ENCODE measurements at places on chromosomes 16 and 17.

DNA sequence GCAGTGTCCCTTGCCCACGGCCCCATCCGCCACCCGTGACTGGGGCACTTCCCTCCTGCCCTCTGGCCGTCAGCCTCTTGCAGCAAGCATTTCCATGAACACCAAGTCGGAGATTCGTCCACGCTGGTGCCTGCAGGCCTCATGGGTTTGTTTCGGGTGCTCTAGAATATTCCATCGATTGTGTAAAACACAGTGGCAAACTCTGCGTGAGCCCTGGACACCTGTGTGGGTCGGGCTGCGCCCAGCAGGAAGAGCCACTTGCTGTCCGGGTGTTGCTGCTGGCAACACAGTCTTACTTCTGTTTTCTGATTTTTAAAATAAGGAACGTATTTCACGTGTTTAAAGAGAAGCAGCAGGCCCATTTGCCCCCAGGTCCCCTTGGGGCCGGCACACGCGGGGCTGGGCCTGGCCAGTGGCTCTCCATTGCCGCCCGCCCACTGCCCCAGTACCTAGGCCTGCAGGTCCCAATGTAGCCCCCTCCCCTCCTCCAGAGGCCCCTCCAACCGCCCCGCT lies 10.0 kb downstream of the CYBC1 start:
- no peak for DNase-seq

DNA sequence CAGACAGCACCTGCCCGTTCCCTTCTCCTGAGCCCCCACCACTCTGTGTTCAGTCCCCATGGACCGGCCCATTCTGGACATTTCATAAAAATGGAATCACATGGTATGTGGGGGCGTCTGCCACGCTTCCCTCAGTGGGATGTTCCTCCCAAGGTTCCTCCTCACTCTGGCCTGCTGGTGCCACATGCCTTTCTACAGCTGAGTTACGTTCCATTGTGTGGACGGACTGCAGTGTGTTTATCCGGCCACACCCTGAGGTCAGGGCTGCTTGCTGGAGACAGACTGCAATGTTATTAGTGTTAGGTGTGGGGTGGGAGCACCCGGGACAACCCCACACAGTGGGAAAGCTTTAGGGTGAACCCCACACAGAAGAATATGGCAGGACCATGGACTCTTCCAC lies 5.9 kb upstream of the AATK start:
- DNase-seq = no peak

DNA sequence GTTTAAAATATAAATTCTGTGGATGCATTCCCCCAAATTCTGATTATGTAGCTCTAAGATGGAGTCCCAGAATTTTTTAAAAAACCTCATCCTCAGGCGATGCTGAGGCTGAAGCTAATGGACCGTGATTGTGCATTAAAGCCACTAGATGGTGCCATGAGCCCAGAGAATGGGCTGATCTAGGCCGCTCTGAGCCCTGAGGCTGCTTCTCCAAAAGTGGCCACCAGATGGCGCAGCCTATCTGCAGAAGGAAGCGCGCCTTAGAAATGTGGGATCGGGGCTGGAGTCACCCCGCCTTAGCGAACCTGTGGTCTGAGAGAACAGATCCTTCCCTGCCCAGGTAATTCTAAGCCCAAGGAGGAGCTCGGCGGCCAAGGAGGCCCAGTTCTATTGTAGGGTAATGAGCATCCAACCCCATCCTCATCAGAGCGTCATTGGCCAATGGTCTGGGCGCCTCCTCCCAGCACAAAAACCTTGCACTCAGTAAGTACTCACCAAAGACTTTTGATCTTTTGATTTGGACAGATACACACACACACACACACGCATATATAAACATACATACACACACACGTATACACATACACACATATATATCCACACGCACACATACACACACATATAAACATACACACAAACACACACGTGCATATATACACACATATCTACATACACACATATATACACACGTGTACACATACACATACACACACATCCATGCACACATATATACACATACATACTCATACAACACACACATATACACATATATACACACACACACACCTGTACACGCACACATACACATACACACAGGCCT lies 13.7 kb upstream of the MMP2 start:
- DNase-seq = no peak

DNA sequence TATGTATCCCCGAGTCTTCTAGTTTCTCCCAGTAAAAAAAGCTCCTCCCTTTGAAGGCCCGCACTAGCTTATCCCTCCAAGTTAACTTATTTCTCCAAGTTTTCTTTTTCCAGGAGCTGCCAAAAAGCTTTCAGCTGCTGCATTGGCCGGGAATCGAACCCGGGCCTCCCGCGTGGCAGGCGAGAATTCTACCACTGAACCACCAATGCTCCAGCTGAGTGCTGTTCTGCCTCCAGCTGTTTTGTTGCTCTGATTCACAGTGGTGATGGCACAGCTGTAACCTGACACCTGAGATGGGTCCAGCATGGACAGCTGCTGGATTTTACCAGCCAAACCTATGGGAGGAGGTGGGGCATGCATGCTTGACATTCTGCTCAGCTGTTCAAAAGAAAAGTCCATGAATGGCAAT lies 22.1 kb downstream of the VAC14 start:
- no peak for DNase-seq

DNA sequence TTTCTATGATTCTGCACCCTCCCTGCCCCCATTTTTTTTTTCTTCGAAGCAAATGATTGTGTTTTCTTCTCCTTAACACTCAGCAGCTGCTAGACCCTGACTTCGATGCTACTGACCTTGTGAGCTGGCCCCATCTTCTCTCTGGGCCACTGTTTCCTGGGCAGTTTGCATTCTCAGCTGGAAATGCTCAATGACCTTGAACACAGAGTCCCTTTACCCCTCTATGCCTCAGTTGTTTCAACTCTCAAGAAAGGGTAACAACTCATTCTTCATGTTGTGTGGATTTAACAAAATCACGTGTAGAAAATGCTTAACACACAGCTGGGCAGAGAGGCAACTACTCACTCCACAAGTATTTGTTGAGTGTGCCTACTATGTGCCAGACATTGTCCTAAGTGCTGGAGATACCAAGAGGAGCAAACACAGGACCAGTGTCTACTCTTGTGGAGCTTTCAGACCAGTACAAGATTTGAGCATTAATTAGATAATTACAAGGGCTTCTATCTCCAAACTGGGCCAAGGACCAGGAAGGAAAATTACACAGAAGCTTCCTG lies 66.2 kb downstream of the IQCK start:
- no peak for DNase-seq

GRCh38 chr16:60206516-60206915 lies 1472.4 kb upstream of the GOT2 start:
- DNase-seq = no peak

DNA sequence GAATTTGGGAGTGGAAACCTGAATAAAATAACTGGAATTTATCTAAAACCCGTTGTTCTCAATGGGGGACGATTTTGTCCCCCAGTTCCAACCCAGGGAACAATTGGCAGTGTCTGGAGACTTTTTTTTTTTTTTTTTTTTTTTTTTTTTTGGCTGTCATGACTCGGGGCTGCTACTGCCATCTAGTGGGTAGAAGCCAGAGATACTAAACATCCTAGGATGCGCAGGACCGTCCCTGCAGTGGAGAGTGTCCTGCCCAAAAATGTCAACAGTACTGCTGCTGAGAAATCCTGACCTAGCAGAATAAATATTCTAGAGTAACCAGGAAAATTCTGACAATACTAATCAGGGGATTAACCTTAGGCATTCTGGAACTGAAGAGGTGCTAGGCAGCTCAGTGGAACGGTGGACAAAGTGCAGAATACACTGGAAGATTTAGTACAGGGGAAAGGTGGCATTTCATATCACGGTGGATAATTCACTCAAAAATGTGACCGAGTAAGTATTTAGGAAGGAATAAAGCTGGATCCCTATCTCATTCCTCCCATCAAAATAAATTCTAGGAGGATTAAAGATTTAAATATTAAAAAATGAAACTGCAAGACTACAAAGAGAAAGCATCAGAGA lies 107.6 kb downstream of the SPECC1 start:
- no peak for DNase-seq

GRCh38 chr16:20763461-20764232 lies at the start of gene ACSM3:
Gene ACSM3 (plus strand): TSS chr16:20764014. CDS start chr16:20770035, 6,021 bp downstream.
- no peak for DNase-seq

- DNase-seq = no peak
Observed at GRCh38 chr16:4313563-4314531, 2.0 kb upstream of the GLIS2 start.

DNA sequence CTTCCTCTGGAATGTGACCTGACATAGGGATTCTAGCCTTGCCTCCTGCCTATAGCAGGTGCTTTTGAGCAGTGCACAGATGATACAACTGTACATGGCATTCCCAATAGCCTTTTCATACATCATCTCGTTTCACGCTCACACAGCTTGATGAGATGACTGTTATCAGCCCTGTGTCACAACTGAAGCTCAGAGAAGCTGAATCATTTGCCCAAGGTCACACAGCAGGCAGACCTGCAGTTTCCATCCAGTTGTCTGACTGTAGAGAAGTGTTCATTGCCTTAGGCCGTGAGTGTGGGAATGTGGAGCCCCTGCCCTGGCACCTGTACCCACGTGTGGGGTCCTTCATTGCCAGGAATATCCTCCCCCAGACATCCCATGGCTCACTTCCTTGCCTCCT lies 20.1 kb downstream of the WFDC1 start:
- no peak for DNase-seq

DNA sequence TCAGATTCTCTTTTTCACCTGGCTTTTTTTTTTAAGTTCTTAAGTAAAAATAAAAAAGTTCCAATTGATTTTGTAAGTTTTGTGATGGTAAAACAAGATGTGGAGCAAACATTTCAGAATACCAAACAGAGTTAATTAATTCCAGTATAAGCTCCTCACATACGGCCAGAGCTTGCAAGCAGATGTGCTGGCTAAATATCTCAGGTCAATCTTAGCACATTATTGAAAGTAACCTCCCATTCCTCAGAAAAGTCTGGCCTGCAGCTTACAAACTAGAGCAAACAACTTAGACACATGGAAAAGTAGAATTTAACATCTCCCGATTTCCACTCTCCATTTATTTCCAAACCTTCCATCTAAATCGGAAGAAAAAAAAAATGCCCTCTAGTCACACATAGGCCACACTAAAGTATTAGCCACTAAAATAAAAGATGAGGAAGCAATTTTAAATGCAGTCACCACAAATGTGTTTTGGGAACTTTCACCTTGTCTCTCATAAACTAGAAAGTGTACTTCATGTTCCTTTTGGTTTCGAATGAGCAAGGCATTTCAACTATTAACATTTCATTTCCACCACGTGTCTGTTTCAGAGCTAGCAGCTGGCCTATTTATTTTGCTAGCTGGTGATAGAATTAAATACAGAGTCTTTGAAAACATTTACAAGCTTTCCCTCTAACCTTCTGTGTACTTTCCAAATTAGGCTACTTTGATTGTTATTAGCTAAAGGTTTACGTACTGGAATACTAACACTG lies 143.3 kb downstream of the STX8 start:
- no peak for DNase-seq

GRCh38 chr16:3020604-3021448 lies 658 bp downstream of the TNFRSF12A start:
- no peak for DNase-seq

DNA sequence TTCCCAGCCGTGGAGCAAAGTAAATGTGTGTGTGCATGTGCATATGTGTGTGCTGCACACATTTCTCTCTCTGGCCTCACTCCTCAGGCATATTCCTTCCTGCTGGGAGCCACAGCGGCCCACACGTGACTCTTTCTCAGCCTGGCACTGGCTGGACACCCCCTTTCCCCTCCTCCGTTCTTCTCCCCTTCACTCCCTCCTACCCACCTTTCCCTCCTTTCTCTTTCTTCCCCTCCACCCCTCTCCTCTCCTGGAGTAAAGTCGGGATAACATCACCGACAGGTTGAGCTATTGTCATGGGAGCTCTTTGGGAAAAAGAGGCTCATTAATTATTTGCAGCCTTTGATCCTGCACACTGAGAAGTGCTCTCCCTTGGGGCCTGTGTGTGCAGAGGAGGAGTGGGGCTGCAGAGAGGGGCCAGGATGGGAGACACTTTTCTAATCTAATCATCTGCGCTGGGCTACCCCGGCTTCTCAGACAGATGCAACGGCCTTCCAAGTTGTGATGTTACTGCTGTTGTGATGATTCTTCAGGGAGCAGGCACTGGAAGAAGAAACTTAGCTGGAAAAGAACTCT lies 126.3 kb upstream of the HSBP1 start:
- no peak for DNase-seq

- no peak for DNase-seq
Observed at GRCh38 chr17:82118815-82119380, 20.9 kb upstream of the FASN start.

GRCh38 chr17:77376795-77377709 lies 236.3 kb downstream of the SEC14L1 start:
- DNase-seq = no peak

DNA sequence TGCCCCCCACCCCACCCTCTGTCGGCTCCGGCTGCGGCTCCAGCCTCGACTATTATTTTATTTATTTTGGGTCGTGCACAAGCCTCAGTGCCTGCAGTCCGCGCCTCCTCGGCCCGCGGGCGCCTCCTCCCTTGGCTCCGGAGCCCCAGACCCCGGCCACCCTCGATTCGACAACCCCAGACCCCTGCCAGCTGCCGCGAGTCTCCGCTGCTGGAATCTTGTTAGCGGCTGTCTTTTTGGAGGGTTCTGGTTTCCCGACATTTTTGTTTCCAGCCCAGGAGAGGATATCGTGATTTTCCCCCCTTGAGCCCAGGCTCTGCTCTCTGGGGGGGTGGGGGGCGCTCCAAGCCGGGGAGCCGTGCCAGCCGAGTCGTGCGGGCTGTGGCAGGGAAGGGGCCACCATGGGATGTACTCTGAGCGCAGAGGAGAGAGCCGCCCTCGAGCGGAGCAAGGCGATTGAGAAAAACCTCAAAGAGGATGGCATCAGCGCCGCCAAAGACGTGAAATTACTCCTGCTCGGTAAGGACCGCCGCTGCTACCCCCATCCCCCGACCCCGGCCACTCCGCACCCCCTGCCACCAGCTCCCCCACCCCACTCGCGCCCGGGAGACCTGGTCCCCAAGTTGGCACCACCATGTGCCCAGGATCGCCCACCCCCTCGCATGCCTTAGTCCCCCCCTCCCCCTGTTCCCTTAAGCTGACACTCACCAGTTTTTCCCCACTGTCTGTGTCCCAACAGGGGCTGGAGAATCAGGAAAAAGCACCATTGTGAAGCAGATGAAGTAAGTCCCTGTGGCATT lies 746 bp downstream of the GNAO1 start:
- DNase-seq = no peak

GRCh38 chr17:79932451-79933306 lies 93.4 kb upstream of the CBX4 start:
- DNase-seq = no peak

GRCh38 chr16:87860553-87861299 lies 8.6 kb downstream of the SLC7A5 start:
- no peak for DNase-seq

GRCh38 chr16:191831-192230 lies 11.6 kb downstream of the HBQ1 start:
- DNase-seq = no peak

- DNase-seq = no peak
Observed at GRCh38 chr17:35079547-35080423, 16.3 kb upstream of the RFFL start.

Measured in SIG-M5 (cell line).